CD4-positive, alpha-beta T cell treated with Interleukin-15 for 1 hour (primary cell): ENCODE measurements at places on chromosomes 5 and 9.

DNA sequence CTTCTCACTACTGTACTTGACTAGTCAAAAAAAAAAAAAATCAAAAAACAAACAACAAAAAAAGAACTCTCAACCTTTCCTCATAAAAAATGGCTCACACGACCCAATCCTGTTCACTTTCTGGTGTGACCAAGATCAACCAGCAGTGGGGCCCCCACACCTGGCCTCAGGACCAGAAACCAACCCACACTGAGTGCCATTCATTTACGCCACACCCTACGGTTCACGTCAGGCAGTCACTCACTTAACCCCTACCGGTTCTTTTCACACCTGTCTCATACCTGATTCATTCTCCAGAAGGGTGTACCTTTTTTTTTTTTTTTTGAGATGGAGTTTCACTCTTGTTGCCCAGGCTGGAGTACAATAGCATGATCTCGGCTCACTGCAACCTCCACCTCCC, 5.7 kb downstream of the SUSD1 start:
- DNase-seq: no peak

- DNase-seq: no peak
Observed at GRCh38 chr5:141982626-141983025, 13.7 kb downstream of the RNF14 start.

DNA sequence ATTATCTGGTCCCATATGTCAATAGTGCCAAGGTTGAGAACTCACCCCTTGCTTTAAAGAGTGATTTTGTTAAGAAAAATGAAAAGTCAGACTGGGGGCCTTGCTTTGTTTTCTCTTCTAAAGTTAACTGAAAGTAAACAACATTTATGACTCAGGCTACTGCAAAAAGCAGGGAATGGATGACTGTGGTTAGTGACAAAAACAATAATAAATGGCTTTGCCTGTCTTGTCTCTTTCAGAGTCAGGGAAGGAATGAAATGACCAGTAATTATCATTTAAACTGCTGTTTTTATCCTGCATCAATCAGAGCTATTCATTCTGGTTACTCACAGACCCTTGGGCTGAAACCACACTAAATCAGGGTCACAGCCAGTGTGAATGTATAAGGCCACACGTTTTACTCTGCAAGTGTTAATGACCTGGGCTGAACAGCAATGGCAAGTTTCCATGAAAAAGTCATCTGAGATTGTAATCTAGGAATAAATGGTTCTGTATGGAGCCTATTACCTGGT, 112.2 kb downstream of the ZNF608 start:
- no peak for DNase-seq

DNA sequence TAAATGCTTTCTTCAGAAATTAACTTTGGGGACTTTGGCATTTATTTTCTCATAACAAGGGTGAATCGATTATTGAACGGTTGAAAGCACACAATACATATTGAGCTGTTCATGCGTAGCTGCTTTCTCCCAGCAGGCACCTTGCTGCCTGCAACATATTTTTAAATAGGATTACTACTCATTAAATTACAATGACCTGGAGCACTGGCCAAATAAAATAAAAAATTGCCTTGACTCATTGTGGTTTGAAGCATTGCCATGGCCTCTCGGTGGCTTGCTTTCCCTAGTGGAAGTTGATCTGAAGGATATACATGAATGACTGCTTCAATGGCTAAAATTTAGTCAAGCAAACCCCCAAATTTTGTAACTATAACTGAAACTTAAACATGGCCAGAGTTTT, 181.6 kb upstream of the NUDT12 start:
- no peak for DNase-seq

GRCh38 chr5:33513462-33514185, 72.9 kb downstream of the TARS1 start:
- no peak for DNase-seq
